ENCODE measurements at places on chromosomes 11 and 22.
A peak's percentile ranks its signal among the peaks of the same experiment; 100 is the strongest.

DNA sequence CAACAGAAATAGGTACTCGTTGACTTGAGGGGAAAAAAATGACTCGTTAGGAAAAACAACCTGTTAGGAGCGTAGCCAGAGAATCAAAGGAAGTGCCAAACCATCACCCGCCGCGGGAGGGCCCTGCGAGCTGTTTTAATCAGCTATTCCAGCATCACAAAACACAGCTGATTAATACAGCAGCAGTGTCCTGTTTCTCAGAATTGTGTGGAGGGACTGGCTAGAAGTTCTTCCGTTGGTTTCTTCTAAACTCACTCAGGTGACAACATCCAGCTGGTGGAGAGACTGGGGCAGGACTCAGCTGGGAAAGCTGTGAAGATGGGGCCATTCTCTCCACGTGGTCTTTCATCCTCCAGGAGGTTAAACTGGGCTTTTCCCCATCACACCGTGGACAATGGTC is 28.0 kb downstream of the HSPA8 start:
- peak; percentile 39 for DNase-seq

- no peak for DNase-seq
These were observed 219.7 kb downstream of the CEP164 start for GRCh38 chr11:117547195-117547850.

- no peak for DNase-seq
These were observed 28.6 kb upstream of the RCE1 start for GRCh38 chr11:66814678-66815077.

- DNase-seq, result no peak
These were observed 23.6 kb downstream of the OR52E1 start for GRCh38 chr11:5092821-5093585.

- DNase-seq, result no peak
These were observed 21.0 kb downstream of the ENTHD1 start for GRCh38 chr22:39872548-39872947.

DNA sequence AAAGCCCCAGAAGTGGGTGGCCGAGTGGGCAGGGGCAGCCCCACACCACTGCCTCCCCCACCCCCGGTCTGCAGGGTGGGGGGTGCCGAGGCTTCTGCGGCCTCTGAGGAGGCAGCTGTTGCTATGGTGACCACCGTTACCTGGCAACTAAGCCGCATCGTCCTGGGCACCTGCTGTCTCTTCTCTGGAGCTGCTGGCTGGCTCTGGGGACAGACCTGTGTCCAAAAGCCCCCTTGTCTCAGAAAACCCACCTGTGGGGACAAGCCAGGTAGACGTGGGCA is 79.9 kb upstream of the PRR5 start:
- DNase-seq, result no peak

DNA sequence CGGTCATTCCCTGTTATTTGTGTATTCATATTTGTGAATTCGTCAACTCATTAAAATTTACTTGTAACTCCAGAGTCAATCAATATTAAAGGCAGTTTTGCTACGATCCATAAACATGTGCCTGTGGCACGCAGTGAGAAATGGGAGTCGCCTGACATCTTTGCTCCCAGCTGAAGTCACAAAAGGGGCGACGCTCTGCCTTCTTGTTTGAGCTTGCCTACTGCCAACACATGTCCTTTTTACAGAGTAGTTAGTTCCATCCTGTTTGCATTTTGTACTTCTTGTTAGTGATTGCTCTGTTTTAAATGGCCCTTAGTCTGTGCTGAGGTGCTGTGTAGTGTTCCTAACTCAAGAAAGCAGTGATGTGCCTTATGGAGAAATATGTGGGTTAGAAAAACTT is 305.3 kb downstream of the ETS1 start:
- DNase-seq, result no peak

Measured in hematopoietic multipotent progenitor cell treated with erythropoietin and hydrocortisone succinate and interleukin-3 and kit ligand, for 4 days (in vitro differentiated cells).